ENCODE measurements at places on chromosomes 11 and 22.
A peak's percentile ranks its signal among the peaks of the same experiment; 100 is the strongest.

DNA sequence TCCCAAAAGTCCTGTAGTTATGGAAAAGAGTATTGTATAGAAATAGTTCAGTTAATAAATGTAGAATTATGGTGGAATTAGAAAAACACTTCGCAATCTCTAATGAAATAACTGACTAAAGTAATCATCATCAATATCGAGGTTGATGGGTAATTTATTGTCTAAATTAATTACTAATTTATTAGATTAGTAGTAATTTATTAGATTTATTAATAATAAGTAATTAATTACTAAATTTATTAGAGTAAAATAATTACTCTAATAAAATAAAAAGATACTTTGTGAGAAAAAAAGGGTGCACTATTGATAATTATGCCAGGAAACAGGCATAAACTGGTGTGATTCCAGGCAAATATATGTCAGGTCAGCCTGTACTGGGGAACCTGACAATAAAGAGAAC lies 455.6 kb downstream of the AASDHPPT start:
- DNase-seq = no peak

DNA sequence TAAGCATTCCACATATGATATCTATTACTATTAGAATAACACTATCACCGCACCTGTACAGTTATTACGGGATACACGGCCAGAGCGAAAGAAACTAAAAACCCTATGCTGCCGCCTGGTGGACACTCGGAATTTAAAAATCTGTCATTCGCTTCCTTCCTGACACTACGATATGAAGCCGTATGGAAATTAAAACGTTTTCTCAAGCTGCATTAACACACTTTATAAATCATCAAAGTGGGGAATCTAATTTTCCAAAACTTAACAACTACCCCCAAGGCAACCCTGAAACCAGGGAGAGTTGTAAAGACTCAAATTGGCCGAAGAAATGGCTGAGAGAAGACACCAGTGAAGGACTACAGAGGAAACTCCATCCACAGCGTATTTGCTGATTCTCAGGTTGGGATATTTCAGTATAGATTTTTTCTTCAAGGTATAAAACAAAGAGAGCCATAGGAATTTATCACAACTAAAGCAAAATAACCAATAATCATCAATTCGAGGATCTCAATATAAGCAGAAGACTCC lies 1.4 kb downstream of the CCDC73 start:
- peak; percentile 43 for DNase-seq

DNA sequence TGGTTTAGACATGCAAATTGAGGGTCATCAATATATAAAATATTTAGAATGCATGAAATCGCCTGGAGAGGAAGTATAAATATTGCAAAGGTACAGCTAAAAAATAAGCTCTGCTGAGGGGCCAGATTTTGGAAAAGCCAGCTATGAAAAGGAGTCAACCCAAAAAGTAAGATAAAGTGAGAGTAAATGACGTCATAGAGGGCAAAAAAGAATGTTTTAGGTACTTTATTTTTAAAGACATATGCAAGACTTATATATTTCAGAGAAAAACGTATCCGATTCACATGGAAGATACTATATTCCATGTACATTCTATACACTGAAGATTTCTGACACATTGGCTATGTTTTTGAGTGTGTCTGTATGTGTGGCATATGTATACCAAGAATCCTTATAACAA lies 13.6 kb downstream of the GRM5 start:
- DNase-seq = no peak

GRCh38 chr11:10551290-10551592 lies 10.3 kb upstream of the RNF141 start:
- DNase-seq = no peak

- DNase-seq = no peak
Measured at GRCh38 chr11:20126724-20127123, 33.6 kb downstream of the DBX1 start.

Data from activated CD4-positive, CD25-positive, alpha-beta regulatory T cell (primary cell).